ENCODE measurements at places on chromosomes 12 and 14.

GRCh38 chr12:117236456-117237001, 46.3 kb upstream of the FBXO21 start:
- DNase-seq = peak; percentile 82

DNA sequence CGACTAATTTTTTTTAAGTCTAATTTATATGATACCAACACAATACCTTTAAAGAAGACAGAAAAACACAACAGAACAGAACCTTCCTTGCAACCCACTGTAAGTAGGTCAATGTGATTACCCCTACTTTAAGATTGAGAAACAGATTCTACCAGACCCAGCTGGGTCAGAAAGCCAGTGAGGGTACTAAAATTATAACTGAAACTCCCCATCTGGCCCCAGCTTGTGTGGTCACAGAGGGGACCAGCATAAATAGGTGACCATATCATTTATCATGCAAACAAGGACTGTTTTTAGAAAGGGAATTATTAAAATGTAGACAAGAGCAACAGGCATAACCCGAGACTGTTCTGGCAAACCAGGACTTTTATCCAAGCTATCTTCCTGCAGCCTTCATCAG, 30.1 kb upstream of the FRMD6 start:
- no peak for DNase-seq

DNA sequence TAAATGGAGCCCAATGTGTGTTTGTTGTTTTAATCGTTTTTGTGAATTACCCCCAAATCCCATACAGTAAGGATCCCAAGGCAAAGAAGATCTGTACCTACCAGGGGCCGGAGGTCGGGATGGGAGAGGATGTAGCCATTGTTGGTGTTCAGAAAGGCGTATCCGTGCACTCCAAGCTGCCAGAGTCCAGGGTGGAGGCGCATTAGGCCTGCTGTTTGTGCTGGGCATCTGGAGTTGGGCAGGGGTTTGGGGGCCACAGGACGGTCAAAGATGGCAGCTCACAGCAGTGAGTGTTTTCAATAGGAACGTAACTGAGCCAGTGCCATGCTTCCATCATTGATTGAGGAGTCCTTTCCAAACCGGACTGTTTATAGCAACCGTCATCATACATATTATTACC, 40.2 kb downstream of the CACNA2D4 start:
- DNase-seq = no peak

- DNase-seq = peak; percentile 85
These were observed 5.0 kb upstream of the SRSF9 start for GRCh38 chr12:120474616-120474960.

DNA sequence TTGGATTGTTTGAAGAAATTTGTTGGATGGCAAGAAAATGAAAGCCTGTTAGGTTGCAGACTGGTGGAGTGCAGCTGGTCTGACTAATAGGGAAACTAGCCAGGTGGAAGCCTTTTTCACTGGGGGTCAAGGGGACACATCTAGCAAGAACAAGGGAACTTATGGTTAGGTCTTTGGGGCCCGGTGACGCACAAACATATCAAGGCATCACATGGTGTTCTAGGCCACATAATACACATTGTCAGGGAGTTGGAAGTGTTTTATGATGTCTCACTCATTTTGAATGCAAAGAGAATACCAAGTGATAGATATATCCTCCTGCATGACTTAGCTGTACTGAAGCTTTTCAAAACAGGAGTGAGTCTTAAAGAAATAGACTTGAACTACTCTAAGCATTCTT, 351.2 kb downstream of the KCNH5 start:
- peak; percentile 85 for DNase-seq
